ENCODE measurements at places on chromosomes 4 and X.

DNA sequence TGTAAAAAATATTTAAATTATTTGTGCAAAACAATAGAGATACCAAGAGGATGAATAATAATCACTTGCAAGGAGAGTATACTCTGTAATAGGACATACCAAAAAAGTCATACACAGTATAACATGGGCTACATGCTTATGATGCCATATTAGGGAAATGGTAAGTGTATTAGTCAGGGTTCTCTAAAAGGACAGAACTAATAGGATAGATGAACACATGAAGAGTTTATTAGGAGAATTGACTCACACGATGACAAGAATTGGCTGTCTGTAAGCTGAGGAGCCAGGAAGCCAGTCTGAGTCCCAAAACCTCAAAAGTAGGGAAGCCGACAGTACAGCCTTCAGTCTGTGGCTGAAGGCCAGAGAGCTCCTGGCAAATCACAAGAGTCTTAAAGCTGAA, 151.2 kb downstream of the DTHD1 start:
- DNase-seq, result no peak

DNA sequence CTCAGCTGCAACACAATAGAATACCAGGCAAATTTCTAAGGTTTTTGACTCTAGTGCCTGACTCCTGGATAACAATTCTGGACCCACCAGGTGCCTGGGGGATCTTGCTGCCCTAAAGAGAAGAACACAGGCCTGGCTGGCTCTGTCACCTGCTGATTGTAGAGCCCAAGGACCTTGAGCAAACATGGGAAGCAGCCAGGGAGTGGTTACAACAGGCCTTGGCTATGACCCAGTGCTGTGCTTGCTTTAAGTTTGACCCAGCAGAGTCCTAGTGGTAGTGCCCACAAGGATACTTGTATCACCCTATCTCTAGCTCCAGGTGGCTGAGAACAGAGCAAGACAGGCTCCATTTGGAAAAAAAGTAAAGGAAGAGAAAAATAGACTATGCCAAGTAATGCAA, 176.8 kb upstream of the DCAF12L2 start:
- DNase-seq, result no peak

GRCh38 chr4:42357325-42357724, 40.0 kb upstream of the SHISA3 start:
- no peak for DNase-seq

- DNase-seq, result peak; percentile 95
Observed at GRCh38 chr4:47221721-47222120, 190.4 kb downstream of the GABRB1 start.

DNA sequence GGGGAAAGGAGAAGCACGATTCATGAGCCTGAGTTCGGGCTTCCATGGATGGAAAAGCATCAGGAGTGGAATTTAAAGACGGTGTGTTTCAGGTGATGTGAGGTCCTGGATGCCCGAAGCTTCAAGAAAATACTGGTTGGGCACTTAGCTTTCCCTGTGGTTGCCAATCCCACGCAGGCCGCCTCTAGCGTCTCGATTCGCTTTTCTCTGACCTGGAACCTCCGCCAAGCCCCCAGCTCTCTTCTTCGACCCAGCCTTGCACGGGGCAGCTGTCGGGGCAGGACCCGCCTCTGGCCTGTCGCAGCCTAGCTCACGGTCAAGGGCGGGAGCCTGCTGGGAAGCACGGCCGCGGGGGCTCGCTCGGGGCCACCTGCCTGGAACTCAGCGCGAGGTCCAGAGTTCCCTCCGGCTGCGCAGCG, 308 bp upstream of the TLR2 start:
- DNase-seq, result no peak

- no peak for DNase-seq
Observed at GRCh38 chr4:188819233-188819632, 680.0 kb downstream of the TRIML1 start.

GRCh38 chr4:88537709-88538108, 14.1 kb upstream of the PYURF start:
- no peak for DNase-seq

- DNase-seq, result no peak
Observed at GRCh38 chr4:2964706-2965258, 1.4 kb downstream of the GRK4 start.

- DNase-seq, result no peak
Observed at GRCh38 chrX:82721891-82722290, 786.2 kb upstream of the POU3F4 start.

DNA sequence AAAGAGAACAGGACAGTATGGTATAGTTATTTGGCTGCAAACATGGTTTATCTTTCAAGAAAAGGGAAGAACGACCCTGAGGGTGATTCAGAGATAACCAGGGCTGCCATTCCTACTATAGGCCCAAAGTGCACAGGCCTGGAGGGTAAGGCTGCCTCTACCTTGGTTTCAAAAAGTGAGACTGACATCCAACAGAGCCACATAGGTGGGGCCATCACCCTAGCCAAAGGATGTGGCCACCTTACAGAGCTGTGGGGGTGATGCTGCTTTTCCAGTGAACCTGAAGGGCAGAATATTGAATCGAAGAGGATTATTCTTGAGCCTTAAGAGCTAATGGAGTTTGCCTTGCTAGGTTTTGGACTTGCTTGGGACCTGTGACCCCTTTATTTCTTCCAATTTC, 15.7 kb downstream of the SH2D1A start:
- DNase-seq, result no peak

DNA sequence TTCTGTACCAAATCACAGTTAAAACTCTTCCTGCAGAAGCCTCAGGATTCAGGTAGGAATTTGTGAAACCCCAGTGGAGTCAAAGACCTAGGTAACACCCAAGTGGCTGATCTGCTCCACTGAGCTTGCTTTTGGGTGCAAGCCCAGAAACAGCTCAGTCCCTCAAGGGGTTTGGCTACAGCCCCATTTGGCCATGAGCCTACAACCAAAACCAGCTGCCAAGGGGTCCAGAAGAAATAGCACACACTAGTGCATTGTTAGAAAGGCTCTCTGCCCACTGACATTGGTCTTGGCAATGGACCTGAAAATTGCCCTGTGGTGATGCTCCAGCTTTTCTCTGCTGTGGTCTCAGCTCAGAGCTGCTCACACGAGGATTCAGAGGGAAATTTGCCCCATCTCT, 577.4 kb upstream of the INTU start:
- DNase-seq, result peak; percentile 84

DNA sequence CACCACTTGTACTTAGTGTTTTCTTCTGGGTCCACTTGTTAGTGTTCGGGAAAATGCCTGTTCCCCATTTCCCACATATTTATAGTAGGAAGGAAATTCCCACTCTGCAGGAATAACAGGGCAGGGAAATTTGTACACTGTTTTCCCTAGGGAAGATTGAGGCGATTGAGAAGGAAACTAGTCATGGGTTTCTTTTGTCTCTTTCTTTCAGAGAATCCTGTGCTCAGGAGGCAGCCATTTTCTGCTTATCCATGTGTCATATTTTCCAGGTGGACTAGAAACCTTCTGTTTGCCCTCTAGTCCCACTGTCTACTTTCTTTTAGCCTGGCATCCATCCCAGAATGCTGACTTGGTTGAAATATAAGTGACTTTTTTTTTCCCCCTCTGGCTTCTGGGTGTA, 299.1 kb upstream of the ANKRD50 start:
- no peak for DNase-seq

DNA sequence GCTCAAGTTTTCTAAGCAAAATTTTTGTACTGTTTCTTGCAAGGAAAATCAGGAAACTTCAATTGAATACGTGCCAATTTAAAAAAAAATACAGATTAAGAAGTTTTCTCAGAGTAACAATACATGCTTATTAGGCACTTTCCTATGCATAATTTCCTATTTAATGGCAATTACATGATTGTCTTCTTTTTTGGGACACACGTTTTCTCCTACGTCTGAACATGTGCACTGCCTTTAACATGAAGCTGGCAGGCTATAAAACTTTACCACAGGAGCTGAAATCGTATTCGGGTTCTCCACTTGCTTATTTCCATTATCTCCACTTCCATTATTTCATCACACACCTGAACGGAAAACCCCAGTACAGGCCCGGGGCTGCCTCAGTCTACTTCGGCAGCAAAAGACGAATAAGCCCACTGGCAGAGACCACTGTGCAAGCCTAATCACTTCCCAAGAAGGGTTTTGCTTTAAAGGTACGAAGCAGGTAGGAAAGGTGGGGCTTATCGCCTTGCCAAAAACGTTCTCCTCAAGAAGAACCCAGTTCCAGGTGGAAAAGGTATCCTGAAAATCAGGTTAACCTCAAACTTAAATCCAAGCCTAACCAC, 575 bp downstream of the RCHY1 start:
- DNase-seq, result no peak

GRCh38 chrX:33808636-33809035, 323.5 kb downstream of the FAM47A start:
- no peak for DNase-seq

DNA sequence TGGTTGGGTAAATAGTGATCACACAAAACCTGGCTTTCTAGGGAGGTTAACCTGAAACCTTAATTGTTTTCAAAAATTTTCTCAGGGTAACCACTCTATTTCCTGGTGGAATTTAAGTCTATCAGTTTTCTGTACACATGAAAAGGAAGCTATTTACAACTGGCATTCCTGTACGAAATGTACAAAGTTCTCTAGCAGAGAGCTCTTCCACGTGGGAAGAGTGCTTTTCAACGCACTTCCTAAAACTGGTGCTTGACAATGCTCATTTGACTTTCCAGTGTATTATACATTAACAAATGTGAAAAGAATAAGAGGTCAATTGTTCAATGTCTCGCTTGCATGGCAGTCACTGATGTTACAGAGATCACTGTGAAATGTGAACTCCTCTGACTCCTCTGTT, 2.8 kb upstream of the SOD3 start:
- no peak for DNase-seq

DNA sequence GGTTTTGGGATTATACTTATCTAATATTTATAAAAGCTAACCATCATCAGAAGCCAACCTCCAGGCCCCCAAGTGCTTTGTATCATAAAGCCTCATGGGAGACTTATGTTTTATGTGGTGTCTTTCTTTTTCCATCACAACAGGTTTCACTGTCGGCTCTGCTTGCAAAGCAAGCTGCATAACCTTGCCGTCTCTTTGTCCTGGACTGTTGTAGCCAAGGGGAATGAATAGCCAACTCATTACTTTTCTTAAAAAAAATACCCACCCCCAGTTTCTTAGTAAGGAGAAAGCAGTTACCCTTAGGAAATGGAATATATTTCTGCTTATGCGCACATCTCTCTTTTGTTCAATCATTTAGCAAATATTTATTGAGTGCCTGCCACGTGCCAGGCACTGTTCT, 40.7 kb downstream of the FAM184B start:
- DNase-seq, result no peak

DNA sequence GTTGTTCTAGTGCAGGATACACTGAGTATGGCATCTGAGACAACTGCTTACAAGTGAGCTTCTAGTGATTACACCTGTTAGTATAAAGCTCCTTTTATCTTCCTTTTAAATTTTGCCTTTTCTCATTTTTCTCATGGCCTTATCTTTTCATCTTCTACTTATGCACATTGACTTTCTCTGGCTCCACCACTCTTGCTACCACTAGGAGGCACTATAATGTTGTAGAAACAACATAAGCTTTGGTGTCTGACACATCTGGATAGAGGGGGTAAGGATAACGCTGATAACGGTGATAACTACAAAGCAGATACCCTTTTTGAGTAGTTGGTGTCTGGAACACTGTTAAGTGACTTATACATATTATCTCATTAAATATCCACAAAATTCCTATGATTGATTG, 187.4 kb upstream of the TEX13C start:
- DNase-seq, result no peak

GRCh38 chrX:48696909-48697727, 584 bp downstream of the SUV39H1 start:
- DNase-seq, result peak; percentile 4

GRCh38 chr4:66034262-66034661, 364.0 kb upstream of the EPHA5 start:
- no peak for DNase-seq

- no peak for DNase-seq
Observed at GRCh38 chr4:25872851-25873631, 10.3 kb upstream of the SEL1L3 start.

- DNase-seq, result no peak
Observed at GRCh38 chrX:19347916-19348315, 4.2 kb downstream of the PDHA1 start.

All from astrocyte (in vitro differentiated cells and primary cell).